Globus pallidus (tissue), 1 donor: ENCODE measurements at places on chromosomes 13 and 19.
A peak's percentile ranks its signal among the peaks of the same experiment; 100 is the strongest.

DNA sequence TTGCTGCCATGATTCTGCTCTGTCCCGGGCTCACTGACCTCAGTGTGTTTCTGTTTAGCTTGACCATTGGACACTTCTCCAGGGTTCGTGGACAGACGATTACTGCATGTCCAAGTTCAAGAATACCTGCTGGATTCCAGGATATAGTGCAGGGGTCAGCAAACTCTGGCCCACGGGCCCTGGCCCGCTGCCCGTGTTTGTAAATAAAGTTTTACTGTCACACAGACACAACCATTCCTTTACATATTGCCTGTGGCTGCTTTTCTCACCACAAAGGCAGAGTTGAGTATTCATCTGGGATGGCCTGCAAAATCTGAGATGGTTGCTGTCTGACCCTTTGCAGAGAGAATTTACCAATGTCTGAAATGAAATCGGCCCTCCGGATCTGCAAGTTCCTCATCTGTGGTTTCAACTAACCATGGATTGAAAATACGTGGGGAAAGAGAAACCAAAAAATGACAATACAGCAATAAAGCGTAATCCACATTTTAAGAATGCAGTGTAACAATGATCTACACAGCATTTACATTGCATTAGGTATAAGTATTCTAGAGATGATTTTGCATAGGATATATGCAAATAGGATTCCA lies 25.9 kb upstream of the F2RL3 start:
- no peak for DNase-seq

- peak; percentile 40 for DNase-seq
These were observed 15.2 kb downstream of the PLEKHF1 start for GRCh38 chr19:29680447-29680846.

DNA sequence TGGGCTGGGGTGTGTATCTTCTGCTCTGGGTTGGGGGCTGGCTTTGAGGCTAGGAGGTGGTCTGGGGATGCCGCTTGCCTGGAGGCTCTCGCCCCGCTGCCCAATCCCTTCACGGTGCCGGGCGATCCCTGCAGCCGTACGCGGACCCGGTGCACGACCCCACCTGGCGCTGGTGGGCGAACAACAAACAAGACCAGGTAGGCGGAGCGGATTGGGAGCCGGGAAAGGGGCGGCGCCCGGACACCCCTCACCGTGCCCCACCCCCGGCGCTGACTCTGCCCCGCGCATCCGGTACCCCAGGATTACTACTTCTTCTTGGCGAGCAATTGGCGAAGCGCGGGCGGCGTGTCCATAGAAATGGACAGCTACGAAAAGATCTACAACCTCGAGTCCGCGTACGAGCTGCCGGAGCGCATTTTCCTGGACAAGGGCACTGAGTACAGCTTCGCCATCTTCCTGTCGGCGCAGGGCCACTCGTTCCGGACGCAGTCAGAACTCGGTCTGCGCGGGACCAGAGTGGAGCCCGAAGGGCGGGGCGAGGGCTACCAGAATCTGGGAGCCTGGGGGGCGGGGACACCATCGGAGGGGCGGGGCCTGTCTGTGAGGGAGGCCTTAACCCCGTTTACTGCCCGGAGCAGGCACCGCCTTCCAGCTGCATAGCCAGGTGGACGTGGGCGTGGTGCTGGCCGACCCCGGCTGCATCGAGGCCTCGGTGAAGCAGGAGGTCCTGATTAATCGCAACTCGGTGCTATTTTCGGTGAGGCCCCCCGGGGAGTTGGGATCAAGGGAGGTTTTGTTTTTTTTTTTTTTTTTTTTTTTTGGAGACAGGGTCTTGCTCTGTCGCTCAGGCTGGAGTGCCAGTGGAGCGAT lies 12.1 kb upstream of the PSMD8 start:
- DNase-seq, result no peak

GRCh38 chr13:20699715-20700114 lies 3.8 kb upstream of the IL17D start:
- DNase-seq, result no peak

- no peak for DNase-seq
These were observed 37.4 kb upstream of the TEX29 start for GRCh38 chr13:111282997-111283396.

GRCh38 chr19:38759590-38760003 lies 13.7 kb downstream of the LGALS7 start:
- DNase-seq, result no peak

DNA sequence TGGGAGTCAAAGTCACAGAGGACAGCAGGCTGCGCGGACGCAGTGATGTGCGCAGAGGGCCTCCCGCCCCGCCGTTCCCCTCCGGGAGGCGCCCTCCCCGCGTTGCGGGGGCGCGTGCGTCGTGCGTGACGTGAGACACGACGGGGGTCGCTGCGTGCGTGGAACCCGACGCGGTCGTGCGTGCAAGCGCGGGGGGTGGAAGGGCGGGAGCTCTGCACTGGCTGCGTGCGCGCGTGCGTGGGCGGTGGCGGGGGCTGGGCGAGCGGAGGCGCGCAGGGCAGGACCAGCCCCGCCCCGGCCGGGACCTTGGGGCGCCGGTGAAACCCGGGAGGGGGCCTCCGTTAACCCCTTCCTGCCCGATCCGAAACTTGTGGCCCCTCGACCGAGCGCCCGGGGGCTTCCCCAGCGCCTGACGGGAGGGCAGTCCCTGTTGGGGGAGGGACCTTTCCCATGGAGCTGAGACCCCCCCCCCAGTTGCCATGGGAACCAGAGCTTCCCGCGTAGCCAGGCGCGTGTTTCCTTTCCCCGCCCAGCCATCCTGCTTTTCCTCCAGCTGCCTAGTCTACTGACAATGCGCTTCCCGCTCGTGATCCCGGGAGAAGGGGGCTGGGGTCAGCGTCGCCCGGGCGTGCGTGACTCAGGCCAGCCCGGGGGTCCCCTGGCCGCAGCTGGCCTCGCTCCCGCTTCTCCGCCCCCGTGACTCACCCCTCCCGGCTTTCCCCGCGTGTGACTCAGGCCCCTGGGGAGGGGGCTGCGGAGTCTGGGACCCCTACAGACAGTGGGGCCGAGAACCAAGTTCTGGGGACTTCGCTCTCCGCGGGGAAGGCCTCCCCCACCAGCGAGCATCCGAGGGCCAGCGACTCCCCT lies 7.3 kb upstream of the HOOK2 start:
- peak; percentile 87 for DNase-seq

DNA sequence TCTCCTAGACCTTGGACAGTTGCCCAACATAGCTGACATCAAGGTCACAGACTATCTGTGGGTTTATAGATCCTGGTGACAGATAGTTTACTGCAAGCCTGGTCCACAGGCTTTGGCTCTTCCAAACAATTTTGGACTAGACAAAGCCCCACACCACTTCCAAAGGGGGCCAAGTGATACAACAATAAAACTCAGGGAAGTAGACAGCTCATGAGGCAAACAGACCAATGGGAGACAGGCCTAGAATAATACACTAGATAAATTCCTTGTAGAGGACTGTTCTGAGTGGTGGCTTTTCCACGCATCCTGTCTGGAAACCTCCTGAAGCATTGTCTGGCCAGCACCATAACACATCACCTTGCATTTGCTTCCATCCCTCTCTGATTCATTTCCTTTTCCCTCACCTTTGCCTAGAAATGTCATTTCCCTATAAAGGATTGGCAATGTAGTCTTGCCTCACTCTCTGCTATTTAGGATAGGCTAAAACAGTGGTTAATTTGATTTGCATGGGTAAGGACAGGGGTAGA lies 284.2 kb downstream of the POU4F1 start:
- no peak for DNase-seq

- no peak for DNase-seq
These were observed 210.9 kb downstream of the SHISA2 start for GRCh38 chr13:25840931-25841330.

DNA sequence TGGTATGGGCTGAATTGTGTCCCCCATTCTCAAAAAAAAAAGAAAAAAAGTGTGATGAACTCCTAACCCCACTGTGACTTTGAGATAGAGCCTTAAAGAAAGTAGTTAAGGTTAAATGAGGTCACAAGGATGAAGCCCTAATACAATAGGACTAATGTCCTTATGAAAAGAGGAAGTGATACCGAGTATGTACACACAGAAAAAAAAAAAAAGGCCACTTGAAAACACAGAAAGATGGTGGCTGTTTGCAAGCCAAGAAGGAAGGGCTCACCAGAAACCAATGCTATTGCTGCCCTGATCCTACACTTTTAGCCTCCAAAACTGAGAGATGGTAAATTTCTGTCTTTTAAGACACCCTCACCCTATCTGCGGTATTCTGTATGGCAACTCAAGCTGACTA lies 955.6 kb downstream of the PCDH17 start:
- DNase-seq, result no peak

GRCh38 chr19:35009424-35010415 lies 9.6 kb downstream of the GRAMD1A start:
- no peak for DNase-seq

GRCh38 chr13:20994441-20994821 lies 67.0 kb downstream of the LATS2 start:
- DNase-seq, result no peak

DNA sequence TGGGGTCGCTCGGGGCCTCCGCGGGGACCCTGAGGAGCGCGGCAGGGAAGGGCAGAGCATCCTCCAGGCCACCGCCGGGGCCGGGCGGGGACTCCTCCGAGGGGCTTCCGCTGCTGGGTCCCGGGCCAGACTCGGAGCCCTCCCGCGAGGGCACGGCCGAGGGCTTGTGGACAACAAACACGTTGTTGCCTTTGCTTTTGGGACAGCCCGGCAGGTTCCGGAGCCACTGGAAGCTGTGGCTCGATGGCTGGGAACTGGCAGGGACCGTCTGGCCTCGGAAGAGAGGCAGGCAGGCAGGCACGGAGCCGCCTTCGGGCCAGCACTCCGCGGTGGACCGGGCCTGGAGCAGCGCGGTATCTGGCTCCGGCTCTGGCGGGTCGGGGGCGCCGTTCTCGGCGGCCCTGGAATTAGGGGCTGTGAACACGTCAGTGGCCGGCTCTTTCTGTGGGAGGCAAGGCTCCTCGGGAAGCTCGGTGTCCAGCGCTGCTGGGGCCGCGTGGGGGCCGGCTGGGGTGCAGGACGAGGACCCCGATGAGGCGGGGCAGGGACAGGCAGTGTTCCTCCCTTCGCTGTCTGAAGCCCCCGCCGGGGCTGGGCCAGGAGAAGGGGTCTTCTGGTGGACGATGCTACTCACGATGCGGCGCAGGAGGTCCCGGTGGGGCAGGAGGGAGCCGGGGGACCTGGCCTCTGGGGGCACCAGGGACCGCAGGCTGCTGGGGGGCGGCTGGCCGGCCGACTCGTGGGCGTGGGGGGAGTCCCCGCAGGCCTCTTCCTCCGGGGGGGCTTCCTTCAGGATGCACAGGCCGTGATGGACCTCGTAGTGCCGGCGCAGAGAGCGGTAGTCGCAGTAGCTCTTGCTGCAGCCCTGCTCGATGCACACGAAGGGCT lies 27.6 kb downstream of the ZNF541 start:
- DNase-seq, result no peak
